ENCODE measurements at places on chromosomes 1 and 21. TPM values are rescaled to one million over a fixed set of nuclear protein-coding genes. Genes with fewer than 3 reads are reported as not detected.

MCOLN2 gene
- 9.8 TPM for polyA plus RNA-seq

MARK1 gene
- polyA plus RNA-seq: 1.5 TPM

EPHA8 gene
- polyA plus RNA-seq: not detected

LCE2A gene
- not detected for polyA plus RNA-seq

PRDM15 gene
- 2.4 TPM for polyA plus RNA-seq

PDZK1IP1 gene
- polyA plus RNA-seq: 324 TPM

CLCA4 gene
- polyA plus RNA-seq: 0.16 TPM

CRYAA gene
- not detected for polyA plus RNA-seq

SF3B4 gene
- polyA plus RNA-seq: 38.3 TPM

SPRR3 gene
- polyA plus RNA-seq: 0.50 TPM

S100B gene
- 5.2 TPM for polyA plus RNA-seq

CNR2 gene
- polyA plus RNA-seq: 0.04 TPM

SLC16A4 gene
- 8.5 TPM for polyA plus RNA-seq

NR5A2 gene
- 2.0 TPM for polyA plus RNA-seq

VHLL gene
- polyA plus RNA-seq: not detected

SLAMF9 gene
- 0.37 TPM for polyA plus RNA-seq

All from lung (tissue), 17 donors.